ENCODE measurements at places on chromosomes 1 and 21.
A peak's percentile ranks its signal among the peaks of the same experiment; 100 is the strongest.

DNA sequence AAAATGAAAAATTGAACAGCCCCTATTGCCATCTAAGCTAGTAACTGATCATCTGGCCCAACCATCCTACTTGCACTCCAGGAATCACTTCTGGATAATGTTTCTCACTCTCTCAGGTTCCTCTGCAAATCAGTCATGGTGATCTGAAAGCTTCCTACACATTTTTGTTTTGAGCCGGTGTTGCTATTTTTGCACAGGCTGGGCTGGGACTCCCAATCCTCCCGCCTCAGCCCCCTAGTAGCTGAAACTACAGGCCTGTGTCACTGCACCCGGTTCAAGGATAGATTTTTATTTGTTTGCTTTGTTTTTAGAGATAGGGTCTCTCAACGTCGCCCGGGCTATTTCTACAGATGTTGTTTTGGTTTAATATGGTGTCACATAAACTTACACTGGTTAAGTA is 40.5 kb upstream of the HMCN1 start:
- no peak for DNase-seq

GRCh38 chr1:165496501-165496900 is 47.3 kb upstream of the LRRC52 start:
- peak; percentile 69 for DNase-seq

DNA sequence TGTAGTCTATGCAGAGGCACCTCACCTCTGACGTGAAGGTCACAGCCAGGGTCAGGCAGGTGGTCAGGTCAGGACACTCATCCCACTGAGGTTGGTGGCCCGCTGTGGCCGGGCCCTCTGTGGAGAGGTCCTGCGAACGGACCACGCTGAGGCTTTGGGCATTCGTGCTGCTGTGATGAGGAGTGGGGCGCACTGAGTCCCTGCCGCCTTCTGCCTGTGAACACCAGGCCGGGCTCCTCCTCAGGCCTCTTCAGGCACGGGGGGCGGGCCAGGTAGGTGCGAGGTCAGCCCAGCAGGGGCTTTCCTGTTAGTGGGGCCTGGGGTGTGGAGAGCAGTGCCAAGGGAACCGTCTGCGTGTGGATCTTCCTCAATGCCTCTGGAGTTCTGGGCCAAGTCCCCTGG is 39.0 kb downstream of the COQ8A start:
- no peak for DNase-seq

DNA sequence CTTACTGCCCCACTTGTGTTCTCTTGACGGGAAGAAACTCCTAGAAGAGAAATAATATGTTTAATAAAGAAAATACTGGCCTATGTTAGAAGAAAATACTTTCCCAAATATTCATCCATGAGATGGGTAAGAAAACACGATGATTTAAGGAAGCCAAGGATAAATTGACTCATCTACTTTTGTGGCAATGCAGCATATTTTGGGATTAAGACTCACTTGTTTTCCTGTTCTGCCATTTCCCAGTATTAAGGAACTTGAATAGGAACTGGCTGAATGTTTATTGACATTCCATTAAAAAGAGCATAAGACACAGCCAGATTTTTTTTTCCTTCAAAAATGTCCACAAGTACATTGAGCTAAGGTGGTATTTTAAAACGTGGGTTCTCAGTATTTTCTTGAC is 10.9 kb upstream of the ADAMTS5 start:
- no peak for DNase-seq

GRCh38 chr1:108028841-108029388 is 63.9 kb upstream of the VAV3 start:
- no peak for DNase-seq

DNA sequence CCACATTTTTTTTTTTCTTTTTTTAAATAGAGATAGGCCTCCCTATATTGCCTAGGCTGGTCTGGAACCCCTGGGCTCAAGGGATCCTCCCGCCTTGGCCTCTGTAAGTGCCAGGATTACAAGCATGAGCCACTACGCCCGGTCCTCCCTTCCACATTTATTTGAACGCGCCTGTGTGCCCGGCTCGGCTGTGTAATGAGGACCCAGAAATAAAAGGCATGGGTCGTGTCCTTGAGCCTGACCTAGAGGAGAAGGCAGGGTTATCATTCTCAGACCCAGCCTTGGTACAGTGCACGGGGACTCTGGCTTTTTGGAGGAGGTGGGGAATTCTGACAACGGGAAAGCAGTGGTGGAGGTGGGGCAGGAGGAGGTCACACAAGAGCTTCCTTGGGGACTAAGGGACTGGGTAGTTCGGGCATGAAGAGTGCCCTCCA is 841 bp downstream of the CENPF start:
- DNase-seq = no peak

GRCh38 chr1:113976609-113977278 is 2.5 kb upstream of the OLFML3 start:
- peak; percentile 60 for DNase-seq

GRCh38 chr1:185291652-185292051 is 25.4 kb downstream of the IVNS1ABP start:
- DNase-seq = no peak

DNA sequence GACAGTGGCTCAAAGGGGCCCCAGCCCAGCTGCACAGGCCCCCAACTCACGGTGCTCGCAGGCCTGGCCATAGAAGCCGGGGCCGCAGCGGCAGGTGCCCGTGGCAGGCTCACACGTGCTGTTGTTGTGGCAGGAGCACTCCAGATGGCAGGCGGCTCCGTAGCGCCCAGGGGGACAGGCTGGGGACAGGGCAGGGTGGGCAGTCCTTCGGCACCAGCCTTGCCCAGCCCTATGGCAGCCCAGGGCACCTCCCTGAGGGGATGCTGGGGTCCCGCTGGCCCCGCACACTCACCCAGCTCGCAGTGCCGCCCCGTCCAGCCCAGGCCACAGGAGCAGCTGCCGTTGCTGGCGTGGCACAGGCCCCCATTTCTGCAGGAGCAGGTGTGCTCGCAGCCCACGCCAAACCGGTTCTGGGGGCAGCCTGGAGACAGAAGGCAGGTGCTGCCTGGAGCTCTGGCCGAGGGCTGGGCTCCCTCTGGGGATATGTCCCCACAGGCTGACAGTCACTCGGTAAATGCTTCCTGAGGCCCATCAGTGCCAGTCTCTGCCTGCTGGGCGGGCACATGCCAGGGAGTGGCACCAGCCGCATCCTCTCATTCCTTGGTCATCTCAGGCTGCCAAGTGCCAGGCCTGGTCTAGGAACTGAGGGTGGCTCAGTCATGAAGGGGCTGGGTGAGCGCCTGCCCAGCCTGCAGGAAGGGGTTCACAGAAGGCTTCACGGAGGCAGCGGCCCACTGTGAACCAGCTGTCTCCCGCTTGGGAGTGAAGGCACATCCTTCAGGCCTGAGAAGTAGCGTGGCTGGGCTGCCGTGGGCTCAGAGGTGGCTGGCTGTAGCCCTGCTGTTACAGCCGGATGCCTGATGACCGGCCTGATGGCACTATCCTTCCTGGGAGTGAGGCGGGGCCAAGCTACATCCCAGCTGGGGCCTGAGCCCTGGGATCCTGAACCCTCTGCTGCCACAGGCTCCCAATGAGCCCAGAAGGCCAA is 40.1 kb downstream of the ARHGEF16 start:
- no peak for DNase-seq

DNA sequence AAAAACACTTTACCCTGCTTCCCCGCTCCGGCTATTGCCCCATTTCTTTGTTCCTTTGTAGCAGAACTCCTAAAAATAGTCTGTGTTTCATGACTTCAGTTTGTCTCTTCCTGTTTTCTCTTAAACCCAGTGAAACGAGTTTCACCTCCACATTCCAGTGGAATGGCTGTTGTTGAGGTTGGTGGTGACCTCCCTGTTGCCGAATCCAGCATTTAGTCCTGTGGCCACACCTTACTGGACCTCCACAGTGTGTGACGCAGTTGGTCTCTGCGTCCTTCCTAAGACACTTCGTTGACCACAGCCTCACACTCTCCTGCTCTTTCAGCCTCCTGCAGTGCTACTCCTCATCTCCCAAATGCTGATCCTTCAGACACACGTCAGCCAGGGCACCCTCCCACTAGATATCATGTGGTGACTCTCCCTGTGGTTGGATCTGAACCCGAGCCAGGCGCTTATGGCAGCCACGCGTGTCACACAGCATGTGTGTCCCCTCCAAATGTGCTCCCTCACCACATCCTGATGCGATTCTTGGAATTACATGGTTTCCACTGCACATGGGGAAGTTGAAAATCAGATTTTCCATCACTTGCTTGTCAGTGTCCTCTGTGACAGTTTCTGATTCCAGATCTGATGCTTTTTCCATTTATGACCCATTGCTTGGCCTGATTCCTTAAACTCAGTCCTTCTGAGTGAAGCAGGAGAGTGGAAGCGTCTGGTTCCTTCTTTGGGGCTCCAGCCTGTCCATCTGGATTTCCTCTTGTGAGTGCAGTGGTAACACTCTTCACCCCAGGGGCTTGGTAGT is 99.1 kb upstream of the ARTN start:
- peak; percentile 59 for DNase-seq
